ENCODE measurements at places on chromosomes 2 and 18.

DNA sequence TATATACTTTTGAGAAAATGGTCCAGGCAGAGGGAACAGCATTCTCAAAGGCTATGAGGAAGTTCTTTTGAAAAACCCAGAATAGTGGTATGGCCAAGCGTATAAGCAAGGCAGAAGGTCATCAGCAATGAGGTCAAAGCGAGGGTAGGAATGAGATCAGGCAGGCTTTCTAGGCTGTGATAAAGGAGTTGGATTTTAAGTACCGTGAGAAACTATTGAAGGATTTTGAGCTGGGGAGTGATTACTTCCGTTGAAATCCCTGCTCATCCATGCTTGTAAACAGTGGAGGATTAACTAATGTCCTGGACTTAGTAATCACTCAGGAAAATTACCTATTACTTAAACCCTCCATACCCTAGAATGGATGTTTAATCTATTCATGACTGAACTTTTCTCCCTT, 50.2 kb downstream of the EMILIN2 start:
- no peak for DNase-seq

DNA sequence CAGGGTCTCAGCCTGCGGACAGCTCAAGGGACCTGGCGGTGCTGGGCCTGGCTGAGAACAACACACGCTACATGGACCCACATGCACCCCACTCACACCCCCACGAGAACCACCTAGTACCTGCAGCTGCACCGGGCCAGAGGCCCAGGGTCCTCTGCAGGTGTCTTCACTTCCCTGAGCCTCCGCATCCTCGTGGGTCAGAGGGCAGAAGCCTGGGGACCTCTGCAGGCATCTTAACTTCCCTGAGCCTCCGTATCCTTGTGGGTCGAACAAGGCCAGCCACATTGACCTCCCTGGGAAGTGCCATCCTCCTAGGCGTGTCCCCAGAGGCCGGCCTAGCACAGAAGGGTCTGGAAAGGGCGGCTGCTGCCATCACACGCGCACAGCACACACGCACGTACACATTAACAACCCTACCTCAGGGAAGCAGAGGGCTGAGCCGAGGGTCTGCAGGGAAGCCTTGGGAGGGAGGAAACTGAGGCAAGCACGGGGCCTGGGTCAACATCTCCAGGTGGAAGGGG, 62.5 kb upstream of the HPCAL1 start:
- no peak for DNase-seq

DNA sequence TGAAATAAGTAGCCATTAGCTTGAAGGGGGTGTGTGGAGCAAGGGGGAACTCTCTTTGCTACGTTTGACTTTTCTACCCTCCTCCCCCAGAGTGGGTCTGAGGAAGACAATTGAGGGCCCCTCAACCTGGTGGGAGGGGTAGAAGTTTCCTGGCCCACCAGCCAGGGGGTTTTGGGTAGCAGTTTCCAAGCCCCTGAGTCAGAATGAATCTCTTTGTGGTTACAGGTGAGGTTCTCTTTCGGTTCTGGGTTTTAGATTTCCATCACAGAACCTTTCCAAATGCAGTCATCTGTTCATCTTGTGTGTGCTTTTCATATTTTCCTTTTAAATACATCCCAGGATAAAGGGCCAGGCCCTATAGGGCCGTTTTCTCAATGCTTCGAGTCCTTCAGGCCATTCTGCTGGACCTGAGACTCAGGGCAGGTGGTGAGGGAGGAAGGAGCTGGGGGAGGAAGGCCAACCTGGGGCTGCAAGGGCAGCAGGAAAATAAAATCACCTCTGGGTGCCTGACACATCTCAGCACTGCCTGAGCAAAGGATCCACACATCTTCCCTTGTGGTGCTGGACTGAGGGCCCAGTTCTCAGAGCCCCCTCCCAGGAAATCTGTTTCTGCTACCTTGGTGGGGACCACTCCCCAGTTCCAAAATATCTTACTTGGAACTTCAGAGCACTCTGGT, 4.7 kb downstream of the LBH start:
- DNase-seq = no peak

GRCh38 chr2:48306409-48307284, 223.3 kb upstream of the STON1 start:
- DNase-seq = no peak

- DNase-seq = no peak
Observed at GRCh38 chr2:46252891-46253659, 44.1 kb upstream of the EPAS1 start.

DNA sequence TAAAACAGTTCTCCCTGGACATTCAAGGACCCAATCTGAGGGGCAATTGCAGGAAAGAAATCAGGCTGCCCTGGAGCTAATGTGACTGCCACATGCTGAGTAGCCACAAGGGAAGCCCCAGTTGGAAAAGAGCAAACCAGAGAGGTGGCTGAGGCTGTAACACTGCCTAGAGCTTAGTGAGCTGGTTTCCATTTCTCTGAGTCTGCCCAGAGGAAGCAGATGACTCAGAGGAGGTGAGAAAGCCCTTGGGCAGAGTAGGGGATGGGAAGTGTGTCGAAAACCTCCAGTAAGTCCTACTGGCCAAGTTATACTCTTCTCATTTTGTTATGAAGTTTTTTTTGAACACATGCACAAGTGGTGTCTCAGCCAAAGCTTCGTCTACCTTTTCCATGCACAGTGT, 753.0 kb downstream of the CNTNAP5 start:
- DNase-seq = no peak

- no peak for DNase-seq
Observed at GRCh38 chr2:68487773-68488355, 20.5 kb downstream of the APLF start.

DNA sequence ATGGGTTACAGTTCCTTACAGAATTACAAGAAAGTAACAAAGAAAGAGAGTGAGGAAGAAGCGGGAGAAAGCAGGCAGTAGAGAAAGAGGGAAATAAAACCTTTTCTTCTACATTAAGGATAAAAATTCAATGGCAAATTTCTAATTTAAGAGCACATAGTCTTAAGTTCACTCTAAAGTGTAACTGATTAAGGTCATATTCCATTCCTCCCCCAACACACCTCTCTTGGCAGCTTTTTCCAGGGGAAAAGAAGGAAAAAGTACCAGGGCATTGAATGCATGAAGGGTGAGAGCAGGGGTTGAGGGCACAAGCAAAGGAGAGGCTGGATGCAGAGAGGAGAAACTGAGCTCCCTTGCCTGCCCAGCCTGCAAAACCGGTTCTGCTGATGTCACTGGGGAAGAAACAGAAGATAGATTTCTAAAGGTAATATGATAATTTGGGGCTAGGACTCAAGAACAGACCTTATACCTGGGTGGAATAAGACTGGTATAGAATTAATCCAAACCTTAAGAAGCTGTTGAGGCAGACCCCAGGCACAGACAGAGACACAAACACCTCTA, 4.6 kb downstream of the ACMSD start:
- no peak for DNase-seq

DNA sequence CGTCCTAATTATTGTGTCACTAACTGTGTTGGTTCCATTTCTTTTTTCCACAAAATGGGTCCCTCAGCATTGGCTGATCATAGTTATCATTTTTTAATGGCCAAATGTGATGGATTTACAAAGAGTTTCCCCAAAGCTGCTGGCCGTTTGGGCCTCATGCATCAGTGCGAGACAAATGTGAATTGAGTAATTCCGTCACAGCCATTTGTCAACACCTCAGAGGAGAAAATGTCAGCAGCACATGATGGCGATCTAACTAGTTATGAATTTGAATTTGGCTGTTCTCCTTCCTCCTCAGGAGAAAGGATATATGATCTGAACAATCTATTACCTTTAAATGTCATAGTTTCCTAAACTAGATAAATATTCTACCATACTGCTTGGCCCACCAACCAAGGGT, 54.9 kb upstream of the SP3 start:
- DNase-seq = no peak
